ENCODE measurements at places on chromosomes 13 and 19. TPM values are rescaled to one million over a fixed set of nuclear protein-coding genes. Genes with fewer than 3 reads are reported as not detected.

DNA sequence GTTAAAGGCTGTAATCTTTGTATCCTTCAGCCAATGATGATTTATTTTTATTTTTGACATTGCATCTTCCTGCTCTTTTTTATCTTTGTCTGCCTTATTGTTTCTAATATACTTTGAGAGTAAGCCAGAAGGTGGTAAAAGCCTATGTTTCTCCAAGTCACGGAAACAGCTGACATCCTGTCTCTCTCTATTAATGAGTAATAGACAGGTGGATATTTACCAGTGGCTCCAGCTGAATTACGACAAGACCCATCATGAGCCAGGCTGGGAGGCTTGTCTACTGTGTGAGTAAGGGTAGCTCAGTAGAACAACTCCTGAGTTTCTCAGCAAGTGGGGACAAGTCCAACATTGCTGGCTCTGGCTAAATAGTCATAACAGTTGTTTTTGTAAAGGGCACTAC is 166.6 kb downstream of the NDFIP2 start:
- no peak for DNase-seq

DNA sequence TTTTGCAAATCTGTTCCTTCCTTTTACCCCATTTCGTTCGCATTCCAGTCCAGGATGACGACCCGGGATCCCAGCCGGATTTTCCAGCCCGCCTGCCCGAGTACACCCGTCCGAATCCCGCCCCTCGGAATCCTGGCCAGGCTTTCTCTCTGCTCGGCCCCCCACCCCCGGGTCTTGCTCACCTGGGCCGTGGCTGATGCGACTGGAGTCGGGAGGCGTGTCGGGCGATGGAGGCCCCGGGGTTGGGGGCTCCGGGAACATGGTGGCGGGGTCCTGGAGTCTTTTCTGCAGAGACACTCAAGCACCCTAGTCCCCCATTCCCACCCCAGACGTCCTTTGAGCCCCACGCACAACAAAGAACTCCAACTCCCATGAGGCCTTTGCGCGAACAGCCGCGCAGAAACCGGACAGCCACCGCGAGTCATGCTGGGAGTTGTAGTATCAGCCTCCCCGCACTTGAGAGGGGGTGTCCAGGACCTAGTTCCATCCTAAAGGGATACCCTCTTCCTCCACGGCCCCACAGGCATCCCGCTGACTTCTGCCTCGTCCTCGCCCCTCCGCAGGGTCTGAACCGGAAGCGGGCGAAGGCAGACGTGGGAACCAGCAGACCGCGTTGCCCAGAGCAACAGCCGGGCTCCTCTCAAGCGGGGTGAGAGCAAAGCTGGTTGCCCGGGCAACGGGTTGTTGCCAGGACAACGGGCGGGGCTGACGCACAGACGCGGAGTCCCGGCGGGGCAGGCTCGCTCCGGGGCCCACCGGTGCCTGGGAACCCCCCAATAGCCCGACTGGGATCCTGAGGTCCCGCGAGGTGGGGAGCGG is 1.1 kb downstream of the SYT5 start:
- DNase-seq = peak; percentile 94

DNA sequence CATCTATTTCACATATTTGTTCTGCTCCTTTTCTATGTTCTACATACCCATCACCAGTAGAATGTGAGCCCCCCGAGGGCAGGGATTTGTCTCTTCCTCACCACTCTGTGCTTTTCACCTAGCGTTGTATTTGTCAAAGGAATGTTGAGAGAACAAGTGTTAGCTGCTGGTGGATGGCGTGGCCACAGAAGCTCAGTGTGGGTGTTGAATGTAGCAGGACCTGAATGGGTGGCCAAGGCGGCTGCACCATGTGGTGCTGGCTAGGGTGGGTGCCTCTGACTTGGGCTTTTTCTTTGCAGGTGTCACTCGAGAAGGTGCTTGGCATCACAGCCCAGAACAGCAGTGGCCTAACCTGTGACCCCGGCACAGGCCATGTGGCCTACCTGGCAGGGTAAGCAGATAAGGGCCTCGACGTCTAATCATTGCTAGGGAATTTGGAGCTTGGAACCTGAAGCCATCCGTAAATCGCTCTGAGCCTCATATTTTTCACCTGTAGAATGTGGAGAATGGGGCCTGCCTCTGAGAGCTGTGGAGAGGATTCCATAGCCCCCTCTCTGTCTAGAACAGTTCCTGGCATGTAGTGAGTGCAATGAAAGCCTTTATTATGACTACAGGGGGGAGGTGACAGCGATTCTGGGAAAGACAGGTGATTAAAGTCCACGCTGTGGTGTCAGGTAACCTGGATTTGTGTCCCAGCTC is 3.9 kb downstream of the WDR62 start:
- no peak for DNase-seq

DNA sequence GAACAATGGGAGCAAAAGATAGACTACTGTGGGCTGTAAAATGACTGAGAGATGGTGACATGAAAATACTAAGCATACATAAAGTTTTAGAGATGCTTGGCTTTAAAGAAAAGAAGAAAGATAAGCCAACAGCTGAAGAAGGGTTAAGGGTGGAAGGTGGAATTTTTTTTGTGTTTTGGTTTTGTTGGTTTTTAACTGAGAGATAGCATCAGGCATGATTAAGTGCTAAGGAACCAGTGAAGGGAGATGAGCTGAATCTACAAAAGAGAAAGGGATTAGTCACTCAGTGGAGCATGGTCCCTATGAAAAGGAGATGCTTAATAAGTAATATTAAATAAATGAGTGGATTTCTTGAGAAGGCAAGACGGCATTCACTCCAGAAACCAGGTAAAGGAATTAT is 12.5 kb upstream of the TBC1D4 start:
- no peak for DNase-seq

GPI gene
- 725 TPM for total RNA-seq

DNA sequence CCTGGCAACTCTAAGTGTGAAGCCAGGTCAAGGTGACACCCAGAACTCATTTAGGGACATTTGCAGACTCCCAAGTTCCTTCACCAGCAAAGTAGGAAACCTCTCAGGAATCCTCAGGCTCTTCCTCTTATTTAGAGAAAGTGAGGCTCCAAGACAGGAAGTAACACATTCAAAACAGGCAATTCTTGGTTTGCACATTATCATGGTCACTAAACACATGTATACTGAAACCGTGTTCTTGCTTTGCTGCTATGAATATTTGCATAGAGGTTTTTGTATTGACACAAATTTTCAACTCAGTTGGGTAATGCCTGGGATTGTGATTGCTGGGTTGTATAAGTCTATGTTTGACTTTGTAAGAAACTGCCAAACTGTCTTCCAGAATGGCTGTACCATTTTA is 13.2 kb upstream of the URI1 start:
- no peak for DNase-seq

DNA sequence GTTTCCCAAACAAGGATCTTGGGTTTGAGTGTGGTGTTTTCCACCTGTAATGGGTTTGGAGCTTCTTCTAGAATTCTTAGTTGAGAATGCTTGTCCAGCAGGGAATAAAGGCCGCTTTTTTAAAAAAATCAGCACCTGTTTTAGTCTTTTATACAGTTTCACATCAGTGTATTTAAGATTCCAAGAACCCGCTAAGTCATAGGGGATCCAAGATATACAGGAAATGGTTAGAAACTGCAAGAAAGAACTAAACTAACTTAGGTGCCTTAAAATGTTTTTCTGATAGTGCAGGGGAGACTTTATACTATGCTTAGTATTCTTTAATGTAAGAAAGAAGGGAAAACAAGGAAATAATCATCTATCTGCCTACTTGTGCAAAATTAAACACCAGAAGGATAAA is 74.7 kb downstream of the C13orf42 start:
- DNase-seq = no peak

DNA sequence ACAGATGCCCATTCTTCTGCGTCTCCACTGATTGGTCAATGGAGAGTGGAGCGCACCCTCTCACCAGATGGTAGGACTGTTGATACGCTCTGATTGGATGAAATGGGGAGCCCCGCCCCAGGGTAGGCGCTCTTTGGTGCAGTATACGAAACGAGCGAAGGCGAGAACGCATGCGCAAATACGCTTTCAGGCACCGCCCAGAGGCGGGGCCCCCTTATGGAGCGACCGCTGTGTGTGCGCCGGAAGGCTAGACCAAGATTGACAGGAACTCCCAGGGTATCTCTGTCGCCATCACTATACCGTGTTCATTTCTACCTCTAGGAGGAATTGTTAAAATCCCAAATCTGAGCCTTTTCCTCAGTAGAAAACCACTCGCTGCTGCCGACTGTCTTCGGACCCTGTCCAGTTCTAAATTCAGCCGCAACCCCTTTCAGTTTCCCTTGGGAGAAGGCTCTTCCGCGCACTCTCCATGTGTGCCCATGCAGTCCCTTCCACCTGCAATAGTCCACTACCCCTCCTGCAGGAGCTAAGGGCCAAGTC is 720 bp upstream of the HNRNPL start:
- peak; percentile 95 for DNase-seq

DNA sequence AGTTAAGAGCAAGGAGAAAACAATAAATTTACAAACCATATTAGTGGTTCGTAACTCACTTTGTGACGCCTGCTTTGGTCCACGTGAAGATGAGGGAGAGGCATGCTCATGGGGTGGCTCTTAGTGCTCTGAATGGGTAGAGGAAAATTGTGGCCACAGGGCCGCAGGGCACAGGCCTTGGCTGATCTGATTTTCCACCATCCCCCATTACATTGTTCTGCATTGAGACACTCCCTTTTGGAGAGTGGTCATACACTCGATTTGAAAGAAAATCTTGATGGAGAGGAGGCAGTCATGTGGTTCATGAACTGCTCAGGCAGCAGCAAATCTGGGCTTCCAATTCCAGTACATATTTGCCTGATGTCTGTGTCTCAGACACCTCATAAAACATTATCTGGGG is 815.2 kb downstream of the UQCRFS1 start:
- no peak for DNase-seq

GRCh38 chr13:45219123-45219891 is 18.5 kb upstream of the KCTD4 start:
- DNase-seq = no peak

KANK3 gene
- 4.8 TPM for total RNA-seq

DNA sequence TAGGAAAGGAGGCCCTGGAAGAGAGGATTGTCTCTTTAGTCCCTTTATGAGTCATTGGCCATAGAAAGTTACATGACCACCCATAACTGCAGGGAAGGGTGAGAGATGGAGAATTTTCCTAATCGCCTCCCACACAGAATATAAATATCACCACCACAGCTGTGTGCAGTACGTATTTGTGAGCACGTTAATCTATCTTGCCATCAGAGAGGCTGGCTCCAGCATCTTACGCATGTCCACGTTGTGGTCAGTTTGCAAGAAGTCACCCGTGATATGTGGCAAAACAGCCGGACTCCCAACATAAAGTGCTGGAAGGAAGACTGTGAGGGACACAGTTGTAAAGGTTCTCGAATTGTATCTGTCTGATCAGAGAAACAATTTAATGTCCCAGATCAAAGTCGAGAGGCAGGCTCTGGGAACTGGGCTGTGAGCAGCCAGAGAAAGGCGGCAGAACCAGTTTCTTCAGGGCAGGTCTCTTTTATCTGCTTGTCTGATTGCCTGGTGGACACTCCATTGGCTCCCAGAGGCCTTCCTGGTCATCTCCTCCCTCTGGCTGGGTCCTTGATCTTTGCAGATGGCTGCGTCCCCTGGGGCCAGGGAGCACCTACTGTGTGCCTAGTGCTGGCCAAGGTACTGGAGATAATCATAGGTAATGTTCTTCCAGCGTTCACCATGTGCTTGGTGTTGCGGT is 74.9 kb downstream of the SIPA1L3 start:
- no peak for DNase-seq

DNA sequence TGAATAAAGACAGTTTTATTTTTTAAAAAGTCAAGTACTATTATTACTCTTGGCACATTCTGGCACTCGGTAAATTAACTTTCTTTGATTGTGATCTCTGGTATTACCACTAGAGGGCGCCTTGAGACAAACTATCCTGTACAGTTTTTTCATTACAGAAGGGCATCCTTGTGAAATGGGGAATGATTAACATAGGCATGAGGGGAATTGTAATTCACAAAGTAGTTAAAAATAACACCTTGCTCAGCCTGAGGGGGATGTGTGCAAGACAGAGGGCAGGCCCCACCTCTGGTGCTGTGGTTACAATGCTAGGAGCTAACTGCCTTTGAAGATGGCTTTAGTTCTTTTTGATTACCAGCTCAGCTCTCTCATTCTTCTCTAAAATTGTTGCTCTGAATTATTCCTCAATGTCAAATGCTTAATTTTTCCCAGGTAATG is 24.2 kb upstream of the C1QTNF9B start:
- DNase-seq = no peak

GRCh38 chr13:48977973-48978372 is 2.3 kb downstream of the FNDC3A start:
- DNase-seq = no peak

TMEM255B gene
- total RNA-seq = 1.6 TPM

- no peak for DNase-seq
Observed at GRCh38 chr19:1227304-1228054, 10.3 kb downstream of the CBARP start.

OR7A5 gene
- not detected for total RNA-seq

FLT3LG gene
- total RNA-seq = 282 TPM

- no peak for DNase-seq
Observed at GRCh38 chr19:15265214-15265849, 33.1 kb upstream of the EPHX3 start.

DNA sequence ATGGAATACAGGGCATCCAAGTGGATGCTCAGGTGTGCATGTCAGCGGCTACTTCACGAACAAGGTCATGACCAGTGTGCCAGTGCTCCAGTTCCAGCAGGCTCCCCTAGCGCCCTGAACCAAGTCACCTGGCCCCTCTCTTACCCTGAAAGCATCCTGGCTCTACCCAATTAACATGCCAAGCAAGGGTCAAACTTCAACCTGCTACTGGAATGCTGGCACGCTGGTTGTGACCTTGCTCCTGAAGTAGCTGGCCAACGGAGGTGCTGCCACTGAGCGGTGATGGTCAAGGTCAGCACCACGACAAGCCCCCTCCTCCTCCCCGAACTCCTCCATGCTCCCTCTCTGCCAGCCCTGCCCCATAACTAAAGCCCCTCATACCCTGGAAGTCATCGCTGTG is 96.0 kb downstream of the CRYL1 start:
- no peak for DNase-seq

DNA sequence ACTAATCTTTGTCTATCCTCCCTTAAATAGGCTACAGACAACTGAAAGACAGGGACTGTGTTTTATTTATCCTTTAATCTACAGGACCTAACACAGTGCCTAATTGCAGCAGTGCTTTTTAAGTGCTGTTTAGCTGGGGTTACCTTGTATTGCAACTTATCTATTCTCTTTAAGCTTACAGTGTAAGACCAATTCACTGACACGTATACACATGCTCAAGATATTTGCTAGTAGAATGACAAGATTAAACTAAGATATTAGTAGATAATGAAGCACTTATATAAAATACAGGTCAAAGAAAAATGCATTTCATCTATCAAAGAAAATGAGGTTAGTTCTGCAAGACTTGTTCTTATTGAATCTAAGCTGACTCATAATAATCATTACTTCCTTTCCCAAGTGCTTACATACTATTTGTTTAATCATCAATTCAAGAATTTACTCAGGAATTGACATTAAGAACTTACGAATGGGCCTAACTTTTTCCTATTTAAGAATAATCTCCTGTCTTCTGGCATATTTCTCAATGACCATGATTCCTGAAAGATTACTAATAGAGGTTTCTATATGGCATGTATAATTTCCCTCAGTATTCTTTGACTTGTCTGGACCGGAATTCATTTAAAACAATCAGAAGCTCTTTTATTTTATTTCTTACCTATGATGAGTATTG is 75.8 kb upstream of the MAB21L1 start:
- DNase-seq = no peak

Data from activated naive CD8-positive, alpha-beta T cell treated with anti-CD3 and anti-CD28 coated beads, Interleukin-2, amount 10 ng/mL, durations not matched to agents 7 days and 5 days (primary cell).